ENCODE measurements at places on chromosomes 13 and 19. TPM values are rescaled to one million over a fixed set of nuclear protein-coding genes. Genes with fewer than 3 reads are reported as not detected.

DNA sequence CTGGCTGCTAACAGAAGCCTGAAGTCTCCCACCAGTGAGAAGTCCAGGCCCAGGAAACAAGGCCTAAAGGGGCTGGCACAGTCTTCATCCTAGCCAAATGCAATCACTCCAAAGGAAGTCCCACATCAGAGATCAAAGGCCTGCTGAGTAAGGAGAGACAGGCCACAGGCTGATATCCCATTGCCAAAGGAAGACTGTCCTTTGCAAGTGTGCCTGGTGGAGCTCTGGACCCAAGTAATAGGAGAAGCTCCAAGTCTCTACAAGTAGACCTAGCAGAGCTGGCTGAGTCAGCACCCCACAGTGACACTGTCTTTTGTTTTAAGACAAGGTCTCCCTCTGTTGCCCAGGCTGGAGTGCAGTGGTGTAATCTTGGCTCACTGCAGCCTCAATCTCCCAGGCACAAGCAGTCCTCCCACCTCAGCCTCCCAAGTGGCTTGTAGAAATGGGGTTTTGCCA, 4.5 kb downstream of the DBP start:
- no peak for DNase-seq

DNA sequence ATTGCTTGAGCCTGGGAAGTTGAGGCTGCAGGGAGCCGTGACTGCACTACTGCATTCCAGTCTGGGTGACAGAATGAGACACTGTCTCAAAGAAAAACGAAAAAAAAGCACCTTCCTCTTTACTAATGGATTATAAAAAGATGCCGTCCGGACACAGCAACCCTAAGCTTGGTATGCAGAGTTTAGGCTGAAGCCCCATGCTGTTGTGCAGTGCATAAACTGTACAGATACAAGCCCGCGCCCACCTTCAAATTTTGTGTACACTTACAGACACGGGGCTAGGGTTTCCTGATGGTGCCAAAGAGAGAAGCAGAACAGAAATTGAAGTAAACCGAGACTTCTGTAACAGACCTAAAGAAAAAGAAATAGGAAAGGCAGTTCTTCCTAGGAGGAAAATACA, 9.0 kb downstream of the LPAR6 start:
- no peak for DNase-seq

GRCh38 chr13:51291341-51291740, 48.1 kb upstream of the SERPINE3 start:
- no peak for DNase-seq

GRCh38 chr13:110023729-110024644, 237.6 kb upstream of the IRS2 start:
- no peak for DNase-seq

GRCh38 chr13:71254384-71254783, 612.6 kb downstream of the DACH1 start:
- no peak for DNase-seq

GRCh38 chr13:110813646-110814624, 100.4 kb downstream of the ING1 start:
- DNase-seq = no peak

DNA sequence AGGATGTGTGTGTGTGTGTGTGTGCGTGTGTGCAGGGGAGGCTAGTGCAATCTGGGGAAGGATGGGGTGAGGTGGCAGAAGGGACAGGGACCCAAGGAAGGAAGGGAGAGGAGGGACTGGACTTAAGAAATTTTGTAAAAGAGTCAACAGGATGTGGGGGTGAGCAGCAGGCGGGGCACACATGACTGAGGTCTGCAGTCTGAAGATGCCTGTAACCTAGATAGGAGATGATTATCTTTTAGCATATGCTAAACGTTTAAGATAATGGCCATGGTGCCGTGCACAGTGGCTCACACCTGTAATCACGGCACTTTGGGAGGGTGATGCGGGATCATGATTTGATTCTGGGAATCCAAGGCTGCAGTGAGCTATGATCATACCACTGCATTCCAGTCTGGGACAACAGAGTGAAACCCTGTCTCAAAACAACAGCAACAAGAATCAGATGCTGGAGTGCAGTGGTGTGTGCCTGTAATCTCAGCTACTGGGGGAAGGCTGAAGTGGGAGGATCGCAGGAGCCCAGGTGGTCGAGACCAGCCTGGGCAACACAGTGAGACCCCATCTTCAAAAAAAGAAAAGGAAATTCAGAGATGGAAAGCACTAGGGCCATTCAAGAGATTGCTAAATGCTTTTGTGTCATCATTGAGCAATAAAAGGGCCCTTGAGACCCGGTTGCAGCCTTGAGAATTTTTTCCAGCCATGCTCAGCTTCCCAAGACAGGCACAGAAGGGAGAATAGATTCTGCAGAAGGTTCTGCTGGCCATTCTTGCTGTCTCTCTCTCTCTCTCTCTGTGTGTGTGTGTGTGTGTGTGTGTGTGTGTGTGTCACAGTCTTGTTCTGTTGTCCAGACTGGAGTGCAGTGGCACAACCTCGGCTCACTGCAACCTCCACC, 3.8 kb upstream of the ZNF414 start:
- DNase-seq = no peak

Gene KCNN4
- polyA plus RNA-seq = 0.88 TPM

Gene MYDGF
- 50.5 TPM for polyA plus RNA-seq

Gene CCDC194
- not detected for polyA plus RNA-seq

Gene TJP3
- 0.61 TPM for polyA plus RNA-seq

Gene F10
- polyA plus RNA-seq = 13.1 TPM

Gene TNFSF13B
- 2.6 TPM for polyA plus RNA-seq

Measured in muscle of arm (tissue), 14 donors.